ENCODE measurements at places on chromosomes 2 and 18.

GRCh38 chr2:177074099-177074710, 138.4 kb upstream of the HNRNPA3 start:
- DNase-seq = no peak

DNA sequence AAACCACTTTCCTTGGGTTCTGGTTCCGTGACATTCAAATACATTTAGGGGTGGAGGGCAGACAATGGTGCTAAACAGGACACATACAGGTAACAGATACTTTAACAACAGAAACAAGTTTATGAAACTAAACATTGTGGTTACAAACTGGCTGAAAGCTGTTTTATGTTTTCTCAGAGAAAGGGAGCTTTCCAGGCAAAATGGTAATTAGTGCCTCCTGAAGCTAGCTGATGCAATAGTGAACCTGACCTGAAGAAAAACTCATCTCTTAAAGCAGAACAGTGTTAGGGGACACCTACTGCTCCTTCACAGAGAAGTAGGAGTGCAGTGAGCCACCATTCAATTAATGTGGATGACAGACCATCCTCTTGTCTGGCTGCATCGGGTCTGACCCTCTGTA, 138.9 kb downstream of the CCDC148 start:
- no peak for DNase-seq

GRCh38 chr2:215691346-215691745, 255.5 kb upstream of the FN1 start:
- no peak for DNase-seq

DNA sequence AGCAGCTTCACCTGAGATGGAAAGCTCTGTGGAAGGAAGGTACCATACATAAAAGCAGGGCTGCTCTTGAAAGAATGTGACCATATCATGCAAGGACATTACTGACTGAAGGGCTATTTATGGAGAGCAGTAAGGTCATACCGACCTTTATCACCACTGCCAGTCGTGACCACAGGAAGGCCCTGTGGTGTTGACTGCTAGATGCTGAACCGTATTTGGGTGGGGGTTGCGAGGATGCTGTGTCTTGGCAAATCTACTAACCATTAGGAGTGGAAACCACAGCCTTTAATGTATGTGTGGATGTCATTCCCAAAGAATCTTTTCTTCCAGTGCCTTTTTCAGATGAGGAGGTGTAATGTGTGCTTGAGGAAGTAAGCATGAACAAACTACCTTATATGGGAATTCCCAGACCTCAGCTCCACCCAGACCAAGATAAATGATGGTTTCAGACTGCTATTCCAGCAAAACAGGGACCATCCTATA, 60.8 kb downstream of the LIMS1 start:
- peak; percentile 94 for DNase-seq

DNA sequence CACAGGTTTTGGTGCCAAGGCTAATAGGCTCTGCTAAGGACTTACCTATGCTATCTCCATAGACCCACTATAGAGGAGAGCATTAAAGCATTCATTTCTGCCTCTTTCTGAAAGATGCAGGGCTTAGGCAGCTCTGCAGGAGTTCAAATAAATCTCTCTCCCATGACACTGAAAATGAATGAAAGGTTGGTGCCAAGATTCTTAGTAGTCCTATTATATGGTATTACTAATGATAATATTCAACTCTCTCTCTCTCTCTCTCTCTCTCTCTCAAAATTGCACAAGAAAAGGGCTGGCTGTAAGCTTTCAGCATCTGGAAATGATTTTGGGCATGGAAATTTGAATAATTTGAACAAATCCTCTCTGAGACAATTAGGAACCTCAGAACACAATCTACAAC, 433.7 kb downstream of the MBD2 start:
- no peak for DNase-seq
